H1 (cell line): ENCODE measurements at places on chromosomes 11 and 22. TPM values are rescaled to one million over a fixed set of nuclear protein-coding genes. Genes with fewer than 3 reads are reported as not detected.

DNA sequence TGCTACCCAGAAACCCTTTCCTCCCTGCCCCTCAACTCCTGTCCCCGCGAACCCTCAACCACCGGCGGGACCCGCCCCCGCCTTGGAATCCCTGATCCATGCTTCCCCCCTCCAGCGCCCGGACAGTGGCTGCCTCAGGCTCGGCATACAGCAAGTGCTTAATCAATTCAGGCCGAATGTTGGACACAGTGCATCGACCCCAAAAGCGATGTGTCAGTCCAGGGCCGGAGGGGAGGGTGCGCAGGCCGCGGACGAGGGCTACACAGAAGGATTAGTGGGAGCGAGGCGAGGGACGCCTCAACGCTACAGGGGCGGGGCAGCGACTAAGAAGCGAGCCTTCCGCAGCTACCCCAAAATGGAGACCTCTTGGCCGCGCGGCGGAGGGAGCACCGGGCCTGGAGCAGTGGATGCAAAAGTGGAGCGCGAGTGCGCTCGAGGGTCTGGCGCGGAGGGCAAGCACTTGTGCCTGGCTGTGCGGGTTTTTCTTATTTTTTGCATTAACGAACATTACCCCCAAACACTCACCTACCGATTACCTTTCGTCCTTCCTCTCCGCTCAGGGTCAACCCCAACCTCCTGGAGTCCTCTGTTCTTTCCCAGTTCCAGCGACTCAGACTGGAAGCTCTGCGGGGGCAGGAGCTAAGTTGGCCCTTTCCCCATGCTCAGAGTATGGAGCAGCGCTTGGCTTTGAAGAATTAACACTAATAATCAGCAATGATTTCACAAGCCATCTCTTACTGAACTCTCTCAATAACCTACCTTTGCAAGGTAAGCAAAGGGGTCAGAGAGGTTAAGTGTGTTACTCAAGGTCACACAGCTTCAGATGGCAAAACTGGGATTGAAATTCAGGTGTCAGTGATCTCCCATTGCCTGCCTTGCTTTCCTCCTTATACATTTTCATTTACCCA is 30.0 kb upstream of the WNT11 start:
- H3K4me1 ChIP-seq, result no peaks in the 10 kb centered on the region
- H3K36me3 ChIP-seq, result no peaks in the 10 kb centered on the region
- no peak for DNase-seq
- H3K27ac ChIP-seq, result peak overlapping the region; percentile 48
- no peaks in the 10 kb centered on the region for H3K27me3 ChIP-seq

- no peaks in the 10 kb centered on the region for H3K36me3 ChIP-seq
- no peaks in the 10 kb centered on the region for H3K27me3 ChIP-seq
- no peak overlapping the region for H3K4me3 ChIP-seq
- DNase-seq, result peak; percentile 31
These were observed 818.2 kb downstream of the BRD1 start for GRCh38 chr22:49009359-49010063.

DNA sequence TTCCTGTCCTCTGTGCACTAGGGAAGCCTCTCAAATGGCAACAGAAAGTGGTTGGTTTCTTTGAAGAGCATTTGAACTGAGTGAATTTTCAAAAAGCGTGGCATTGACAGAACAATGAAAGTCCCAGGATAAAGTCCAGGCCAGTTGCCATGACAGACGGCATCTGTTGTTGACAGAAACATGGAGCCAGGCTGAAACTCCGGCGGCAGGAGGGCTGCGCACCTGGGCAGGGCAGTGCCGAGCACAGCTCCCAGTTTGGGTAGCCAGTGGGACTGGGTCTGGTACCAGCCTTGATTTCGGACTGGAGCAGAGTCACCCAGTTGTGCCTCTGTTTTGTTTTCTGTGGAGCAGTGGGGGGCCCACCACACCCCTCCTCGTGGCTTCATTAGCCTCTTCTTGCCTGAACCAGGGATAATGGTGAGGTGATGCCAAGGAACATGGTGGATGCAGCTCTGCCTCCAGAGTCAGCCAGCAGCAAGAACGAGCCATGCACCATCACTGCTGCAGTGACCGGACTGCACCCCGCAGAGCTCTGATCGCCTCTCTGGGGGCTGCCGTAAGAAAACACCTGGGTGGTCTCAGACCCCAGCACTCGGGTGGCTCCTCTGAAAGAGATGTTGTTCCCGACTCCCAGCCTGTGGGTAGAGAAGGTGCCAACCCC is 9.8 kb upstream of the SEPTIN5 start:
- no peak for DNase-seq
- H3K27ac ChIP-seq, result no peak overlapping the region
- no peaks in the 10 kb centered on the region for H3K36me3 ChIP-seq
- peaks cover 8% of the 10 kb centered on the region; the same call in 1 of the 2 replicates for H3K27me3 ChIP-seq
- no peak overlapping the region for H3K4me3 ChIP-seq

GRCh38 chr11:6618117-6619003 is 862 bp downstream of the TPP1 start:
- no peaks in the 10 kb centered on the region for H3K27me3 ChIP-seq
- H3K4me3 ChIP-seq, result peak overlapping the region; percentile 97
- no peak for DNase-seq
- no peaks in the 10 kb centered on the region for H3K4me1 ChIP-seq
- no peaks in the 10 kb centered on the region; the same call in 1 of the 2 replicates for H3K36me3 ChIP-seq

DNA sequence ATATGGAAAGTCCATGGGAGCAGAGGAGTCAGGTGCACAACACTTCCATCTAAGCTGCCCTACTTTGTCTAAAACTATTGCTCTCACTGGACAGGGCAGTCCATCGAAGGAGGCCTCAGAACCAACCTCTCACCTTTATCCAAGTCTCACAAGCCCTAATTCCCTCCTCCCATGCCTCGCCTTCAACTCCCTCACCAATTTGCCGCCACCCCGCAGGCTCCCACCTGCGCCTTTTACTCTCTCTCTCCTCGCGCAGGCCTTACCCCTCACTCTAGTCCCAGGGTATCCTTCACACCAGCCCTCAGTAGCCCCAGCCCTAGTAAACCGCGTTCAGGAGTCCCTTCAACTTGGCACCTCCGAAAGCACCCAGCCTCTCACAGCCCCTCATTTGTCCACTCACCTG is 451 bp downstream of the FHIP1B start:
- no peaks in the 10 kb centered on the region for H3K36me3 ChIP-seq
- peak overlapping the region; percentile 61 for H3K27ac ChIP-seq
- no peaks in the 10 kb centered on the region for H3K27me3 ChIP-seq
- H3K4me3 ChIP-seq, result peak overlapping the region; percentile 88

DNA sequence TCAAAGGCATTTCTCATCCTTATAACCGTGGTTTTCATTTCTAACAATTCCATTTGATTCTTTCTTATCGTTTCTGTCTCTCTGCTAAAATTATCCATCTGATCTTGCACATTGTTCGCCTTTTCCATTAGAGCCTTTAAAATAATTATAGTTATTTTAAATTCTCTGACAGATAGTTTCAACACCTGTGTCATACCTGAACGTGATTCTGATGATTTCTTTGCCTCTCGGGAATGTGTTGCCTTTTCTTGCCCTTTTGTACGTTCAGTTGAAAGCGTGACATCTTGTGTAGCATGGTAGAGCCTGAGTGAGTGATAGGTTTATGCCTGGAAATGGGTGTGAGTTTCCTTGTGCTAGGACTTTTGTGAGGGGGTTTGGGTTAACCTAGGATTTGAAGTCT is 121.5 kb upstream of the NARS2 start:
- H3K36me3 ChIP-seq, result no peaks in the 10 kb centered on the region
- H3K4me3 ChIP-seq, result no peak overlapping the region
- H3K4me1 ChIP-seq, result no peaks in the 10 kb centered on the region
- H3K27me3 ChIP-seq, result no peaks in the 10 kb centered on the region
- no peak for DNase-seq
- no peak overlapping the region for H3K27ac ChIP-seq

ARL14EP gene
- 29.6 and 32.6 TPM in 2 replicates for total RNA-seq
